ENCODE measurements at places on chromosomes 3 and 15.

DNA sequence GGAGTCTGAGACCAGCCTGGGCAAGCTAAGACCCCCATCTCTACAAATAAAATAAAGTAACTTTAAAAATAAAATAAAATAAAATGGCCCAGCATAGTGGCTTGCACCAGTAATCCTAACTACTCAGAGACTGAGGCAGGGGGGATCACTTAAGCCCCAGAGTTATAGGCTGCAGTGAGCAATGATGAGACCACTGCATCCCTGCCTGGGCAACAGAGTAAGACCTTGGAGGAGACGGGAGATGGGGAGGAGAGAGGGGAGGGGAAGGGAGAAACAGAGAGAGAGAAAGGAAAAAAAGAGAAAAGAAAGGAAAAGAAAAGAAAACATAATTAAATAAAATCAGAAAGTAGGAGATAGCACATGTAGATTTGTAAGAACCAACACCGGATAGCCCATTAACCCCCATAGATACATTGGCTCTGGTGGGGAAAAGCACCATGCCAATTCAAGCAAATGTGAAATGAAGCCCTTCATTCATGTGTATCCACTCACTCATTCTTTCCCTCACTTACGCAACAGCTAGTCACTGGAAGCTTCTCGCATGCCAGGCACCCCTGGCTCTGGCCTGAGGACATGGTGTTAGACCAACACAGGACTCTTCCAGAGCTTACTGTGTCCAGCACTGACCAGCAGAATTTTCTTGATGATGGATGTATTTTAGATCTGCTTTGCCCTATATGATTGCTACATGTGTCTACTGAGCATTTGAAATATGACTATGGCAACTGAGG, 183.2 kb downstream of the MAGI1 start:
- DNase-seq = no peak

- peak; percentile 51 for DNase-seq
Observed at GRCh38 chr3:16842272-16843270, 42.2 kb upstream of the PLCL2 start.

GRCh38 chr15:39774688-39775267, 7.9 kb downstream of the FSIP1 start:
- peak; percentile 60 for DNase-seq

DNA sequence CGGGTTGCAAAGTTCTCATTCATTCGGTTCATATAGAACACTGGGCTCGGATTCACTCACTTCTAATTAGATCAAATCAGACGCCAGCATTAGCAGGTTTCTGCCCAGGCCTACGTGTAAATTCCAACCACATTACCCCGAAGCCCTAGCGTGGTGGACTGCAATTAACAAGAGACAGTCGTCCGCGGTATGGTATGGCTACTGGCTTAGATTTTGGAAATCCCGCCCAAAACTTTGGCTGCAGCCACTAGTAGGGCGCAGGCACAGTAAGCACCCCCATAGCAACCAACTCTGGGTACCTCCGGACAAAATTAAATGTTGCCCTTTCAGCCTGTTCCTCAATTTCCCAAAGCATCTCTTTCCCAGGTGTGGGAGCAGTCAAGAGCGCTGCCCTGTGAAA, 771 bp downstream of the RARRES1 start:
- DNase-seq = no peak

- DNase-seq = no peak
Observed at GRCh38 chr15:62975515-62975914, 67.0 kb upstream of the TPM1 start.

- DNase-seq = no peak
Observed at GRCh38 chr3:24161841-24162240, 216.8 kb downstream of the NR1D2 start.

DNA sequence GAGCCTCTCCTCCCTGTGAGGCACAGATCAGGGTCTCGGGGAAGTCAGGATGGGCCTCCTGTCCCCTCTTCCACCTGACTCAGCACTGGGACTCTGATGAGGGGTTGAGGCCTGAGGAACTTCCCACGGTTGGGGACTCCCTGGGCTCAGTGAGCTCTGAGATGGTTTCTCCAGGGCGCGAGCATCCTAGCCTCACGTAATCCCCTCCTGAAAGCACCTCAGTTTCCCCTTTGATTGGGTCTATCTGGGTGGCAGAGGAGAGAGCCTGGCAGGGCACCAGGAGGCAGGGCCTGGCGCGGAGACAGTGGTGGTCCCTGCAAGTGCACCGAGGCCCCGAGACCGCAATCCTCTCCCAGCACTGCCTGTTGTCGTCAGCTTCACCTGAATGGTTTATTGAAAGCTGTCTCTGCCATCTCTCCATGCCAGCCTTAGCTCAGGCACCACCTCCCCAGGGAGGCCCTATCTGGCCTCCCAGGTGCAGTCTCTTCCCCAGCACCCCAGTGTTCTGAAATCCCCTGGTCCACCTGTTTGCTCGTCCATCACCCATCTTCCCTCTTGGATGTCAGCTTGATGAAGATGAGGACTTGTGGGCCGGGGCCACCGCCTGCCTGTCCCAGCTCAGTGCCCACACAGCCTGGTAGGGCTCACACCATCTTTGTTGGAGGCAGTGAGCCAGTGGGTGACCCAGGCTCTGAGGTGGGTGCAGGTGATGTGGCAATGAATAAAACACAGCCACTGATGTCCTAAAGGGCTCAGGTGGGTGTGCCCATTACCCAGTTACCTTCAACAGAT, 52.2 kb upstream of the PCSK6 start:
- DNase-seq = no peak

- no peak for DNase-seq
Observed at GRCh38 chr15:34109797-34110663, 8.1 kb downstream of the PGBD4 start.

GRCh38 chr3:193788189-193788991, 195.4 kb downstream of the OPA1 start:
- DNase-seq = no peak

GRCh38 chr3:122391681-122392446, 7.9 kb downstream of the FAM162A start:
- DNase-seq = no peak

- DNase-seq = no peak
Observed at GRCh38 chr3:58556001-58556400, 19.0 kb upstream of the ACOX2 start.

- no peak for DNase-seq
Observed at GRCh38 chr15:92772061-92772460, 116.5 kb upstream of the FAM174B start.

DNA sequence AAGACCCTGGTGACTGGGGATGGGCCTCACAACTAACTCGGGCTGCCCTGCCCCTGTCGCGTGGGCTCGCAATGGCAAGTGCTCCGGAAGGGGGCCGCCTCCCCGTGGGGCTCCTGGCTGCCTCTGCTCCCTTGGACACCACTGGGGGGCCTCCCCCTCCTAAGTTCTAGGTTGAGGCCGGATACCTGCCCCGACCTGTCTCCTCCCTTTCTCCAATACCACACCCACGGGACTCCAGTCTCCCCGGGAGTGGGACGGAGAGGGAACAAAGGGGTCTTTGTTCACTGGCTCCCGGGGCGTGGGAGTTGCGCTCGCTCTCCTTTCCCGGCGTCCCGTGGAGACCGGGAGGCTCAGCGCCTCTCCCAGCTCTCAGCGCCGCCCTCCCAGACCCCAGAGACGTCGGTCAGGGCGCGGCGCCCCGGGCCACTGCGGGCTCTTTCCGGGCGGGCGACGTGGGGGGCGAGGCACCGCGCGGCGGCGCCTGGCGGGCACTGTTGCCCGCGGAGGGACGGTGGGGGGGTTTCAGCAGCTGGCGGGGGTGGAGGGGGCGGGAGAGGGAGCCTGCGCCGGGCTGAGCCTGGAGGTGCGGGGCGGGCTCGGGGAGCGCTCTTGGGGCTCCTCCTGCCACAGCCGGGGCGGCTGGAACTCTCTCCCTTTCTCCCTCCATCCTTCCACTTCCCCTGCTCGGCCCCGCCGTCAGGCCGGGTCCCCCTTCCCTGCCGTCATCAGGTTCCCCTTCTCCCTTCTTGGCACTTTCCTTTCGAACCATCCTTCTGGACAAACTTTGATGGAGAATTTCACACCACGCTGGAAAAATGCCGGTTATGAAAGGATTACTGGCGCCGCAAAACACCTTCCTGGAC, at the start of gene KCNH8:
KCNH8 (plus strand) TSS at position 606 of the 863 bp plus-strand sequence; CDS start at position 816, 210 bp downstream.
- DNase-seq = no peak

DNA sequence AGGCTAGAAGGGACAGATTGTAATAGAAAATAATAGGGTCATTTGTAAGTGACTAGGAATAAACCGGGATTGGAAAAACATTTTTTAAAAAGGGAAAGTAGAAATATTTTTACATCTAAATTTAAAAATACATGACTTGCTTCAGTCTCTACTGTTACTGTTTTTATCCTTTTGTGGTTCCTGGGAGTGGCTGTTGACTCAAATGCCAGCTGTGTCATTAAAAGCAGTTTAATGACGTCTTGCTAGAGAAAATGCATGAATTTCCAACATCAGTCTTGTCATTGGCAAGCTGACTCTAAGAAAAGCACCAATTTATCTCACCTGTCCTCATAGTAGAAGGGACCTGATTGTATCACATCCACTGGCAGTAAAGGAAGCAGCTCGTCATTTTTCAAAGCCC, 16.7 kb upstream of the LCMT2 start:
- DNase-seq = no peak

- no peak for DNase-seq
Observed at GRCh38 chr15:92805080-92805690, 94.9 kb upstream of the CHD2 start.

DNA sequence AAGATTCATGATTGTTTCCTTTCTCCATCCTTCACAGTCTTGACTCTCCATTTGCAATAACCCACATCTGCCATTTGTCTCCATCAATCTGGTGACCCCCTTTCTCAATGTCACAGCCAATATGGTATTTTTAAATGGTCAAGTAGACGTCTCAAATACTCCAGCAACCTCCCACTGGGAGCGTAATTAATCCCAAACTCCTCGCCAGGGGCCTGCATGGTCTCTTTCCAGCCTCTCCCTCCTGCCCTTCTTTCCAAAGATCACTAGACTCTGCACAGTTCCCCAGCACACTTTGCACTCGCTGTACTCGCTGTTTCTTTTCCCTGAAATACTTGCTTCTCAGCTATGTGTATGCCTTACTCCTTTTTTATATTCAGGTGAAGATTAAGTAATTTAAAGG, 115.3 kb downstream of the PLCH1 start:
- no peak for DNase-seq

DNA sequence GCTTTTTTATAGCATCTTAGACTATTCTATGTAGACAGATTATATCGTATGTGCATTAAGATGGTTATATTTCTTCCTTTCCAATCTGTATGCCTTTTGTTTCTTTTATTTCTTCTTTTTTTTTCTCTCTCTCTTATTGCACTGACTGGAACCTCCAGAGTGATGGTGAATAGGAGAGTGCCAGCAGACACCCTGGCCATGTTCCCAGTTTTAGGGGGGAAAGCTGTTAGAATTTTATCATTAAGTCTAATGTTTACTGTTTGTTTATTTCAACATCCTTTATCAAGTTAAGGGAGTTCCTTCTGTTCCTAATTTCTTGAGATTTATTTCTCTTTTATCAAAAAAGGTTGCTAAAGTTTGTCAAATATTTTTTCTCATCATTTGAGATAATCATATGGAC, 116.6 kb upstream of the LRTM1 start:
- DNase-seq = no peak

DNA sequence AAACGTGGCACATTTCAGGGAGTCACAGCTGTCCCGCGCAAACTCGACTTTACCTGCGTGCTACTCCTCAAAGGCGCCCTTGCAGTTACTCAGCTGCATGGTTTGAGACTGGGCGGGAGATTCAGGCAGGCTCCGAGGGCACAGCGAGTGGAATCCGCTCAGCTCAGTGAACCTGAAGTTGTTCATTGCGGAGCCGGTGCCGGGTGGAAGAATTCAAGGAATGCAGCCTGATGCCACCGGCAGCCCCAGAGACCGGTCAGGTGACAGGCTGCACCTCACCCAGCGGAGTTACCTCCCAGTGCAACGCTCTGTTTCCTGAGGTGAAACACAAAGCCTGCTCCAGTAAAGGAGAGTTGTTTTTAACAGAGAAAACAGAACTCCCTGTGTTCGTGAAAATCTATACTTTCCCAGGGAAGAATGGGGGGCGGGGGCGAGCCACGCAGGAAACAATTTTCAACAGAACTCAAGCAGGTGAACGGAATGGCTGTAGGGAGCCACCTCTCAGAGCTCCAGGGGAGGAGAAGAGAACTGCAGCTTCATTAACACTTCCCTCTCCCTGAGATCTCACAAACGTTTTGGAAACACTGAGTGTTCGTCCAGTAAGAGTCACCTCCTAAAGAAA, 3.8 kb downstream of the VEPH1 start:
- no peak for DNase-seq

- no peak for DNase-seq
Observed at GRCh38 chr15:75123395-75123794, 78.3 kb upstream of the C15orf39 start.

DNA sequence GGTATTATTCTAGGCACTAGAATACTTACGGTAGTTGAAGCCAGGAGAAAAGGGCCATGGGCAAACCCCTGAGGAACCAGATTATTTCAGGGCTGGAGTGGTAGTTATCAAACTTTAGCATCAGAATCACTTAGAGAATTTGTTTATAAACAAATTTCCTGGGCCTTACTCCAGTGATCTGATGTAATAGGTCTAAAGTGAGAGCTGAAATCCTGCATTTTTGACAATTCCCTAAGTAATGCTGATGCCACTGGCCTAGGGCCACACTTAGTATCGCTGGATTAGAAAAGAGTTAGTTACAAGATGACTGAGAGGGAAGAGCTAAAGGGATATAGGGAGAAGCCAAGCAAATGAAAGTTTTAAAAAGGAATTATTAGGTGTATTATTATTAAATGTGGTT, 412.5 kb upstream of the THRB start:
- DNase-seq = no peak

DNA sequence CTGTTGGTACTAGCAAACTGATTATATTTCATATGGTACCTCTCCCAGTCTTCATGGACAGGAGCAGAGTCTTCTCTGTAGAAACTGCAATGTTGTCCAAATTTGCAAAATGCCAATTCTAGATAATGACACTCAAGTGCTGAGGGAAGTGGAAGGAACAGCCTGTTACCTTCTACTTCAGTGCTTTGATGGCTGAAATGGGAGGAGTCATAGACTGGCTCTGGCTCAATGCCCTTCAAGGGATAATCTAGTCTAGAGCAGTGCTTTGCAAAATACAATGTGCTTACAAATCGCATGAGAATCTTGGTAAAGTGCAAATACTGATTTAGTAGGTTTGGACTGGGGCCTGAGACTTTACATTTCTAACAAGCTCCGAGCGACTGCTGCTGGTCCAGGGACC, 51.7 kb upstream of the ACP3 start:
- DNase-seq = no peak

- no peak for DNase-seq
Observed at GRCh38 chr3:122100591-122101463, 45.7 kb downstream of the CD86 start.

- DNase-seq = no peak
Observed at GRCh38 chr3:72595927-72596610, 252.2 kb downstream of the SHQ1 start.

All from CD8-positive, alpha-beta memory T cell (primary cell).